Body of pancreas (tissue), 4 donors: ENCODE measurements at places on chromosomes 6 and 20. TPM values are rescaled to one million over a fixed set of nuclear protein-coding genes. Genes with fewer than 3 reads are reported as not detected.

SNX14 gene
- total RNA-seq: 41.8 TPM

SAMD10 gene
- total RNA-seq: 3.6 TPM

ADAM33 gene
- 29.0 TPM for total RNA-seq

GPANK1 gene
- 10.9 TPM for total RNA-seq

GLP1R gene
- 5.7 TPM for total RNA-seq

KHDC3L gene
- not detected for total RNA-seq

MRAP2 gene
- total RNA-seq: 3.6 TPM

TSPO2 gene
- total RNA-seq: not detected

KHDRBS2 gene
- total RNA-seq: not detected

STMND1 gene
- not detected for total RNA-seq

LRRC1 gene
- total RNA-seq: 17.1 TPM

VSTM2L gene
- total RNA-seq: 7.0 TPM

DLK2 gene
- total RNA-seq: not detected

POPDC3 gene
- not detected for total RNA-seq

TRIM40 gene
- total RNA-seq: not detected

BPIFB1 gene
- not detected for total RNA-seq

KCNB1 gene
- total RNA-seq: 3.3 TPM

GTF3C6 gene
- total RNA-seq: 14.3 TPM

ISM1 gene
- total RNA-seq: 2.6 TPM

GNAS-AS1 gene
- total RNA-seq: 3.0 TPM

COX4I2 gene
- not detected for total RNA-seq

TRERF1 gene
- 3.4 TPM for total RNA-seq

PACRG gene
- total RNA-seq: 10.9 TPM

ABHD16B gene
- total RNA-seq: not detected

RBM38 gene
- 12.7 TPM for total RNA-seq

FOXA2 gene
- 63.3 TPM for total RNA-seq

ETV7 gene
- 0.66 TPM for total RNA-seq

RNF144B gene
- total RNA-seq: 4.0 TPM

BCAS4 gene
- total RNA-seq: 2.3 TPM

C6orf132 gene
- 26.0 TPM for total RNA-seq

CTCFL gene
- not detected for total RNA-seq

CD24 gene
- total RNA-seq: 292 TPM

NRSN1 gene
- not detected for total RNA-seq

SIGLEC1 gene
- total RNA-seq: 5.9 TPM

HDGFL1 gene
- total RNA-seq: not detected

PDE7B gene
- 1.0 TPM for total RNA-seq
